ENCODE measurements at places on chromosomes 2 and 18.
A peak's percentile ranks its signal among the peaks of the same experiment; 100 is the strongest.

GRCh38 chr2:240629968-240630770 lies 4.9 kb downstream of the GPR35 start:
- no peak for DNase-seq

DNA sequence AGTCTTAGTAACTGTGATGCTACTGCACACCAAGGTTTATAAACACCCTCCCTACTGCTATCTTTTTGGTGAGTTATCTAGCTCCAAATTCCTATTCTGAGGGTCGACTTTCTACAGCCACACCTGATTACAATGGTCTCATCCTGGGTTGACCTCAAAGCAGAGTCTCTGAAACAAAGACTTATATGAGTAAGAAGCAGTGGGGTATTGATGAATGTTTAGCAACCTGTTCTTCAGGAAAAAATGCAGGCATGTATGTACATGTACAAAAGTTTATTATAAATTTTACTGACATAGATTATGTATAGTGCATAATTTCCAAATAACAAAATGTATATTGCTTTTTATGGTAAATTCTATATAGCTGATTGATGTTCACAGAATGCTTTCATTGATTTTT lies 51.6 kb upstream of the FMNL2 start:
- DNase-seq = no peak

DNA sequence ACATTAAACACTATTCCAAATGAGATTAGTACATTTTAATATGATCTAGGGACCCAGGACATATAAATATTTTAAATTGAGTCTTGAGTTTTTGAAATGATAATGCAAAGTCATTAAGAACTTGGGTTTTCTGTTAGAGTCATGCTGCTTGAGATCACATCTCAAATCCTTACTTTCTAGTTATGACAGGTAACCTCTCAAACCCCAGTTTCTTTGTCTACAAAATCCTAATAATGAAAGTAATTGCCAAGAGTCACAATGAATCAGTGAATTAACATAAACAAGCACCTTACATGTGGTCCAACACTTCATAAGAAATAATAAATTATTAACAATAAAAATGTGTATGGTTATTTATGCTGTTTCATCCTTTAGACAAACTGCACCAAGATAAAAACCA lies 607.6 kb downstream of the LRP1B start:
- no peak for DNase-seq

- DNase-seq = no peak
Observed at GRCh38 chr2:120470041-120470965, 124.4 kb downstream of the INHBB start.

DNA sequence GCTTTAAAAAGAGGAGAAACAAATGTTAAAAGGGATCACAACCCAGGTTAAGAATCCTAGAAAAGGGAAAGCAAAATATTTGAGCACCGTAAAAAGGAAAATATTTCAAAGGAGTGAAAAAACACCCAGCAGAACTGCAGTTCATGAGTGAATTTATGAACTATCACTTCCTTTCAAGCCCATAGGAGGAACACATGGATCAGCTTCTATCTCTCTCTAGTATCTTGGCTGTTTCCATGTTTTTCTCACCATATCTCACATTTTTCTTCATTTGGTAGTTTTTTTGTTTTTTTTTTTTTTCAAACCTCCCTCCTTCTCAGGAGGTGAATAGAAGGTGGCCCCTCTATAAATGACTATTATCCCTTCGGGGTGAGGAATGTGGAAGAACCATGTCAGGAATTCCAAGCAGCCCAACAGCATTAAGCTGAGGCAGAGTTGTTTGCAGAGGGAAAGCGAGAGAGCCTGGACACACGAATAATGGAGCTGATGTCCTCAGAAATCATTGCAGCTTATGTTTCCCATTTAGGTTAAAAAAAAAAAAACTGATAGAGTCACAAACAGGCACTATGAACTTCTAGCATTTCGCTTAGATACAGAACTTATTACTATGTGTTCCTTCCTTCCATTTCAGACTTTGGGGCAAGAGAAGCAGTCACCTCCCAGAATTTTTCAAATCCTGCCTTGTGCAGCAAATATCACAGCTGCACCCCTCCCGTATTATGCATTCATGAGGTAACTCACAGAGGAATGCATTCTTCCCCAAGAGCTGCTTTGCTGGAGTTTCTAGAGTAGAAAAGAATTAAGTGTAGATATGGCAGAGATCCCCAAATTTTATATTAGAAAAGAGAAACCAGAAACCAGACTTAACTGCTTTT lies 315.6 kb downstream of the IRS1 start:
- no peak for DNase-seq

- DNase-seq = no peak
Observed at GRCh38 chr2:233430081-233430480, 75.8 kb downstream of the DGKD start.

GRCh38 chr2:146665800-146666199 lies 1179.0 kb upstream of the ACVR2A start:
- DNase-seq = no peak

GRCh38 chr18:9079818-9080528 lies 22.5 kb upstream of the NDUFV2 start:
- no peak for DNase-seq

- no peak for DNase-seq
Observed at GRCh38 chr18:7618891-7619442, 51.9 kb downstream of the PTPRM start.

GRCh38 chr2:204628926-204629712 lies 83.8 kb downstream of the PARD3B start:
- DNase-seq = no peak

DNA sequence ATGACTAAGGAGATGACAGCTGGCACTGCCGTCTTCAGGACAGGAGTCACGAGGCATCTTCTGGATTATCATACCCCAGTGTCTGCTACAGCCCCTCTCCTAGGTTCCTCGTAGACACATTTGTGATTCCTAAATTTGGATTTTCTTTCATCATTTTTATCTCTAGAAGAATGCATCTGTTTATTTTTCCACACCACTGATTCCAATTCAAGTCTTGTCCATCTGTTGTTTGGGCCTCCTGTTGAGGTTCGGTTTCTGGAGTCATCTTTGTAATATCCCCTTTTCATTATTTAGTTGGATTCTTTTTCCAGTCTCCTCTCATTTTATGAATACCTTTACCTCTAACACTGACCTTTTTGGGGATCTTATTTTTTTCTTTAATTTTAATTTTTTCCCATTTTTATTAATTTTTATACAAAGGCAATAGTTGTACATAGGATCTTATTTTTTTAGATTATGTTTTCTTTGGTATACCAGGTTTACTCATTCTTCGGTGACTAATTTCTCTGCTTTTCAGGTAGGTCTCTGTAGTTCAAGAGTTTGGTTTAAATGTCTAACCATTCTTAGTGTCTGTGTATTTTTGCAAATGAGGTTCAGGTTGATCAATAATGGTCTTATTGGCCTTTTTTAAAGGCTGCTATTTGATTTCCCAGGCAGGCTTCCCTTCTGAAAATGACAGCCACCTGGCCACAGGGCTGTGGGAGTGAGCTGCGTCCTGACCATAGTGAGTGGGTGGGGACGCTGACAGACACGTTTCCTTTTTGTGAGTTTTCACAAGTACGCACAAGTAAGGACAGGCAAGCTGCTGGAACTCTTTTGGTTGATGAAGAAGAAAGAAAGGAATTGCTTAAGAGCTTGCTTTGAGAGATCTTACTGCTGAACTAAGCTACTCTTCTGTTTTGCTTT lies 34.5 kb downstream of the FARP2 start:
- DNase-seq = peak; percentile 23

DNA sequence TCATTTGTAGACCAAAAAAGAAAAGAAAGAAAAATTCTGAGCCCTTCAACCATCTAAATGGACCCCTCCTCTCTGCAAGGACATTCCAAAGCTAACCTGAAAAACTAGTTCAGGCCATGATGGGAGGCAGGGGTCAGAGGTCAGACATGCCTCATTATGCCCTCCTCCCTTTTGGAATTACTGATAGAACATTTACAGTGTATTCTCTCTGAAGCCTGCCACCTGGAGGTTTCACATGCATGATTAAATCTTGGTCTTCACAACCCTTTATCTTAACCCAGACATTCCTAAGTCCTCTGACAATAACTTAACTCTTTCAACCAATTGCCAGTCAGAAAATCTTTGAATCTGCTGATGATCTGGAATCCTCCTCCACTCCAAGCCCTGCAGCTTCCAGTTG lies 86.0 kb downstream of the SPP2 start:
- DNase-seq = no peak

- DNase-seq = no peak
Observed at GRCh38 chr18:47870605-47871004, 59.9 kb downstream of the SMAD2 start.

GRCh38 chr2:211281430-211282073 lies 725.2 kb downstream of the CPS1 start:
- DNase-seq = no peak

- no peak for DNase-seq
Observed at GRCh38 chr2:81412681-81413080, 1108.1 kb upstream of the LRRTM1 start.

GRCh38 chr2:109317471-109318095 lies 188.6 kb downstream of the SH3RF3 start:
- no peak for DNase-seq

DNA sequence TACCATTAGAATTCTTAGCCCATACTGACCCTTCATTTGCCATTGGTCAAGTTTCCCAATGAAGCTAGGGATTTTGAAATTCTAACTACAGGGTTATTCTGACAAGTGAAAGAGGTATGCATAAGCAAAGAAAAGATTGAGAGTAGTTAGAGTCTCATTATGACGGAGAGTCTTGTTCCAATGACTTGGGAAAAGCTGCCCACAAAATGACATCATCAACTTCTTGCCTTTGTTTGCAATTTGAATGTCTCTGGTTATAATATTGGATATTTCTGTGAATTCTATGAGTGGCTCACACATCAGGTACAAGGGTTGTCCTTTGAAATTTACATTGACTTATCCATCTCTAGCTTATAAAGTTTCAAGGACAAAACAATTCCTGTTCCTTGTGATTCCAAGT lies 772.2 kb downstream of the TRIB2 start:
- DNase-seq = no peak

DNA sequence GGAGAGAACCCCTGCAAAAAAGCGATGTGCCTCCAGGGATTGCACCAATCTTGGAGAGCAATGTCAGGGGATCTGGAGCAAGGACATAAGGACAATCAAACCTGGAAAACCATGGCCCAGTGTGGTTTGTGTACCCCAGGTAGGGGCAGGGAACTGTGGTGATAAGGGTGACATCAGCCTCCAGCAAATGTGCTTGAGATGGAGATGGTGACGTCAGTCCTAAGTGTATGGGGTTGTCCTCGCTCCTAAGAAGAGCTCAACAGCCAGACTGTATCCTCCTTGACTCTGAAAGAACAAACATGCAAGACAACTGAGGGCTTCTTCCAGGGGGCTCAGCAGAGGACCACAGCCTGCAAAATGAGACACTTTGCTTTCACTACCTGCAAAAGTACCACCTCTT lies 71.4 kb downstream of the FTCDNL1 start:
- DNase-seq = no peak

GRCh38 chr2:205524656-205525055 lies 157.6 kb upstream of the NRP2 start:
- no peak for DNase-seq

- DNase-seq = no peak
Observed at GRCh38 chr2:180661686-180662030, 318.7 kb upstream of the UBE2E3 start.

DNA sequence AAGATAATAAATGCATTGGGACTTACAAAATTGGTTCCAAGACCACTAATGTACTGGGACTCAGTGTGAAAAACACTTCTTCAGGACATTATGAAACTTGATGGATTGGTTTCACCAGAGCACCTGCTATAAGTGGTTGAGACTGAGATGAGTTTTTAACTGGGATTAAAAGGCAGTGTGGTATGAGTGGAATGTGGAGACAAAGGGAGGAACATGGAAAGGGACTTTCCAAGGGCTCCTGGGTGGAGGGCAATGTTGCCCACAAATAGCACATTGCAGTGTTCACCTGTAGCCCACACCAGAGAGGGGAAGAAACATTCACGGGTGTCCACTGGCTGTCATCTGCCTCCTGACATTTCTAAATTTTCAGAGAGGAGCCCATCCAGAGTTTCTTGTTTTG lies 253.3 kb upstream of the TANK start:
- DNase-seq = no peak

DNA sequence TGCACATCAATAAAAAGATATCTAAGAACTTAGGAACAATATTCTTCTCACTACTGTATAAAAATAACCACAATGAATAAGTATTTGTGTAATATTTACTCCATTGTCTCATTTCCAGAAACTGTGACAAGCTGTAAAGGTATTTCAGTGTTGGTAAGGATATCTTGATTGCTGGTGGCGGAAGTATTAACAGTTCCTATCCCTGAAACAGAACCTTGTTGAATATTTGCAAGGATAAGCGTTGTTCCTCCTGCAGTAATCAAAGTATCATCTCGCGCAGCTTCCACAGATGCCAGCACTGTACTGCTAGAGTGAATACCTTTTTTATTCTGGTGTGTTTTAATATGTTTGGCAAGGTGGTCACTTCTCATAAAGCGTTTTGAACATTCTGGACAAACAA lies 55.3 kb downstream of the SP3 start:
- DNase-seq = no peak

DNA sequence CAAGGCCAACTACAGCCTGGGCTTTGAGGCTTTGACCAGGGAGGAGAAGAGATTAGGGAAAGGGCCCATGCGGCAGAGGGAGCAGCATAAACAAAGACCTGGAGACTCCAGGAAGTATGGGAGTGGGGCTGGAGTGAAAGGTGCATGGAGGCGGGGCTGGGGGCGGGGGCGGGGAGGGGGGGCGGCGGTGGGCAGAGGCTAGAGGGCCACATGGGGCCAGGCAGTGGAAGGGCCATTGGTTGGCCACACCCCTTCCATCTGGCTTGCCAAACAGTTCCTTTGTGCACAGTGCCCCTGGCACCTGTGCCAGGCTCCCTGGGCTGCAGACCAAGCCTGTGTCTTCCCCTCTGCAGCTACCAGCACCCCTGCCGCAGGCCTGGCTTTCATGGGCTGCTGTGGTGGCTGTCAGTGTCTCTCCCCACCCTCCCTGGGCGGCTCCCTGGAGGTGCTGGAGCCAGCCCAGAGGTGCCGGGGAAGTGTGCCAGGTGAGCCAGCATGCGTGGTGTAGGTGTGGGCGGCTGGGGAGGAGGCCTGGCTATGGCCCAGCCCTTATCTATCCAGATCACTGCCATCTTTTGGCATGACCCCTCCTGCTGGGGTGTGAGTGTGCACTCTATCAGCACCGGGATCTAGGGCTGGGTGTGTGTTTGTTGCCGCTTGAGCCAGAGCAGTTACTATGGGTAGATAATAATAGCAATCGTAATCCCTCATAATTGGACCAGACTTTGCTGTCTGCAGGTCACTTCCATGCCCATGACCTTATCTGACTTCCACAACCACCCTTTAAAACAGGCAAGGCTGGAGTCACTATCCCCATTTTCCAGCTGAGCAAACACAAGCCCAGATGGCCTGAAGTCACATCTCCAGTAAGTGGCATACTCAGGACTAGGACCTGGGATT lies 30.5 kb downstream of the DNMT3A start:
- DNase-seq = no peak
